Activated T-cell treated with anti-CD3 and anti-CD28 coated beads, Interleukin-2, amount 50 U/mL, for 24 hours (primary cell): ENCODE measurements at places on chromosomes 3 and 15.

DNA sequence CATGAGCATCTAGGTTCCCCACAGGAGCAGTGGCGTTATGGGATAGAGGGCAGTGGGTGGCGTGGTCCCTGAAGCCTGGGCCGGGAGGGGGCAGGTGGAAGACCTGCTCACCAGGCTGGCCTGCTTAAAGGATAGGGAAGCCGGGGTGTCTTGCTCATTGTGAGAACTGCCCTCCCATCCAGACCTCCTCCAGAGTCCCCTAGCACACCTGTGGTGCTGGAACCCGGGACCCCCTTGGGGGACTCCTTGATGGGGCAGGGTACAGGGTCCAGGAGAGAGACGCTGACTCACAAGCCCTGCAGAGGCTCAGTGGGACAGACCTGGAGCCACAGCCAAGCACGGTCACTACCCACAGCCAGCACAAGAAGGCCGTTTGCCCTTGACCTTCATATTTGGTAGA, 2.8 kb upstream of the RHCG start:
- peaks cover 84% of the 10 kb centered on the region for H3K27me3 ChIP-seq
- H3K4me1 ChIP-seq = peaks cover 9% of the 10 kb centered on the region
- H3K4me3 ChIP-seq = no peak overlapping the region
- no peak overlapping the region for H3K27ac ChIP-seq
- peak; percentile 13 for DNase-seq

GRCh38 chr3:195133462-195133861, 137.5 kb downstream of the XXYLT1 start:
- peak; percentile 46 for DNase-seq
- no peaks in the 10 kb centered on the region for H3K27me3 ChIP-seq
- peak overlapping the region; percentile 73 for H3K27ac ChIP-seq
- H3K4me1 ChIP-seq = peaks cover 40% of the 10 kb centered on the region
- no peak overlapping the region for H3K4me3 ChIP-seq

GRCh38 chr15:78651930-78652615, 11.1 kb upstream of the CHRNB4 start:
- H3K36me3 ChIP-seq = no peaks in the 10 kb centered on the region
- no peaks in the 10 kb centered on the region for H3K4me1 ChIP-seq
- no peak overlapping the region for H3K27ac ChIP-seq
- no peak for DNase-seq
- H3K27me3 ChIP-seq = no peaks in the 10 kb centered on the region

DNA sequence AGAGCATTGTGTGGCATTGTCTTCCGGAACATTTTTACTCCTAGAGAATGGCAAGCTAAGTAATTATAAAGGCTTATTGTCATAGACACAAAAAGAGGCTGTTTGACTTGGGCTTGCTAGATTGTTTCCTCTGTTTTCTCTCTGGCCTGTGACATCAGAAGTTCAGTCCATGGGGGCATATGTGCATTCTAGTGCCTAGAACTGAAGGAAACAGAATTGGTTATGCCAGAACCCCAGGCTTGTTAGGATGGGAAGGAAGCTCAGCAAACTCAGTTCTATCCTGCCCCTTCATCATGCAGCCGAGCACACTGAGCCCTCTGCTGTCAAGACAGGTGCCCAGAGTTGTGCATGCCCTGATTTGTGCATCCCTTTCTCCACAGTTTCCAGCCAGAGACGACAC, 131.3 kb downstream of the PDE8A start:
- H3K4me1 ChIP-seq = peaks cover 16% of the 10 kb centered on the region
- no peak for DNase-seq
- H3K27me3 ChIP-seq = no peaks in the 10 kb centered on the region
- no peak overlapping the region for H3K27ac ChIP-seq
- H3K4me3 ChIP-seq = no peak overlapping the region
- H3K36me3 ChIP-seq = peaks cover 56% of the 10 kb centered on the region

GRCh38 chr15:71939981-71940588, 129.7 kb downstream of the NR2E3 start:
- peaks cover 39% of the 10 kb centered on the region for H3K36me3 ChIP-seq
- DNase-seq = no peak
- no peak overlapping the region for H3K27ac ChIP-seq
- no peaks in the 10 kb centered on the region for H3K4me1 ChIP-seq
- no peak overlapping the region for H3K4me3 ChIP-seq

DNA sequence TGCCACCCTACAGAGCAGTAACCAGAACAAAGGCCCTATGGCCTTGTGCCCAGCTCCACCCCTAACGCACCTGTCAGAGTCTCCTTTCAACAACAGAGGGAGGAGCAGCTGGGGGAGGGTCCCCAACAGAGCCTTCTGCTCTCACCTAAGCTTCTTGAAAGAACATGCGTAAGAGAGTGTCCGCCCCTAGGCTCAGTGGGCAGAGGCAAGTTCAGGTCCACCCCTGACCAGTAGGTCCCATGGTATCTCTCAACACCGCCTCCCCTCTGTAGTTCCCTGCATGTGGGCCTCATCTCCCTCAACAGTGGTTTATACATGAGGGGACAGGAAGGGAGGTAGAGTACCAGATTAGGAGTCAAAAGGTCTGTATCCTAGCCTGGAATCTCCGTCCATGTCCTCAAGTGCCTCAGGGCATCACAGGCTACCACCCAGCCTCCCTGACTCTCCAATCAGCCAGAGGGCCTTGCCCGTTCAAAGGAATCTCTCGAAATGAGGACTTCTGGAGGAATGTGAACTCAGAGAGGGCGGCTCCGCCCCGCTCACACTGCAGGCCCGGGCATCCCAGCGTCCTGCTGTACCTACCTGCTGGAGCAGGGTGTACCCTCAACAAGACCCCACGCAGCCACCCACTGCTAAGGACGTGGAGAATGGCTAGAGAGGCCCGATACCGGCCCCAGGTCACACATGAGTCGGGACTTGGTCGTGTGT, 680 bp downstream of the POC1A start:
- no peaks in the 10 kb centered on the region for H3K27me3 ChIP-seq
- peaks cover 28% of the 10 kb centered on the region for H3K36me3 ChIP-seq
- H3K4me3 ChIP-seq = peak overlapping the region; percentile 84
- DNase-seq = no peak
- H3K4me1 ChIP-seq = peaks cover 25% of the 10 kb centered on the region
- H3K27ac ChIP-seq = peak overlapping the region; percentile 97

DNA sequence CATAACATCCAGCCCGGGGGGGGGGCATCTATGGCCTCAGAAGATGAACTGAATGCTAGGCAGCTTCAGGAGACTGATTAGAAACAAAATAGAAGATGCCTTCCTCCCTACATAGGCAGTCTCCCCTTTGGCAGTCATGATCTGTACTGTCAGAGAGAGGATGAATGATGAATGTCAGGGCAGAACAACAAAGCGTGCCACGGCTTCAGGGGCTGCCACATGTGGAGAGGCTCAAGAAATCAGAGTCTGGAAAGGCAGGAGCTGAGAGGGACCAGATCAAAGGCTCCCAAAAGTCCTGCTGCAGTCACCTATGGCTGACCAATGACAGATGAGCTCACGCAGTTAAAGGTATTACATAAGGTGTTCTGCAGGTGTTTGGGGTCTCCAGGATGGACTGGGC, 180.4 kb downstream of the UACA start:
- H3K4me3 ChIP-seq = no peak overlapping the region
- H3K36me3 ChIP-seq = no peaks in the 10 kb centered on the region
- no peak overlapping the region for H3K27ac ChIP-seq
- no peak for DNase-seq
- peaks cover 28% of the 10 kb centered on the region for H3K27me3 ChIP-seq
- peaks cover 10% of the 10 kb centered on the region for H3K4me1 ChIP-seq

- H3K4me1 ChIP-seq = peaks cover 2% of the 10 kb centered on the region
- H3K27me3 ChIP-seq = peaks cover 7% of the 10 kb centered on the region
- no peak overlapping the region for H3K4me3 ChIP-seq
- H3K36me3 ChIP-seq = no peaks in the 10 kb centered on the region
- no peak for DNase-seq
- no peak overlapping the region for H3K27ac ChIP-seq
Measured at GRCh38 chr3:99747915-99748314, 69.7 kb upstream of the CMSS1 start.
